ENCODE measurements at places on chromosomes 1 and 21.

DNA sequence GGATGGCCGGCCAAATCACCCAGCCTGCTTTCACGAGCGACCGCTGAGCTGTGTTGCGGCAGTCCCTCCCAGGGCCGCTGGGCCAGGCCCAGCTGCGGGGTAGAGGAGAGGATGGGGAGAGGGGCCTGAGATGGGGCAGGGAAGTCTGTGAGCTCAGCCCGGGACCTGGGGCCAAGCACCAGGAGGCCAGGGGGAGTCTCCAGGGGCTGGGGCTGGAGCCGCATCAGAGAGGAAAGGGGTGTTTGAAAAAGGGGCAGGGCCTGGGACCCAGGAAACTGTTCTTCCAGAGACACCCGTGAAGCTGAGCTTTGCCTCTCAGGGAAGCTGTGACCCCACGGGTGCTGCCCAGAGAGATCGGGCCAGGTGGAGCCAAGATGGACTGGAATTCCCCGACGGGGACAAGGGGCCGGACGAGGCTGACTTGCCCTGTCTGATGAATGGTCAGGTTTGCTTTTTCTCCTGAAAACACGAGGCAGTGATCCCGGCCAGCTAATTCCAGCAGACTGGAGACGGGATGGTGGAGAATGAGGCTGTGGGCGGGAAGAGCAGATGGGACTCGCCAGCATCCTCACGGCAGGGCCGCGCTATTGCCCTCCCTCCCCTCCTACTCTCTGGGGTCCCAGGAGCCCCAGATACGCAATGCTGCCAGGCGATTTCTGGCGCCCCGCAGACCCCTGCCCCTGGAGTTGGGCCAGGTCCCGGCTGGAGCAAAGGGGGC lies 40.3 kb upstream of the COL18A1 start:
- DNase-seq: no peak

DNA sequence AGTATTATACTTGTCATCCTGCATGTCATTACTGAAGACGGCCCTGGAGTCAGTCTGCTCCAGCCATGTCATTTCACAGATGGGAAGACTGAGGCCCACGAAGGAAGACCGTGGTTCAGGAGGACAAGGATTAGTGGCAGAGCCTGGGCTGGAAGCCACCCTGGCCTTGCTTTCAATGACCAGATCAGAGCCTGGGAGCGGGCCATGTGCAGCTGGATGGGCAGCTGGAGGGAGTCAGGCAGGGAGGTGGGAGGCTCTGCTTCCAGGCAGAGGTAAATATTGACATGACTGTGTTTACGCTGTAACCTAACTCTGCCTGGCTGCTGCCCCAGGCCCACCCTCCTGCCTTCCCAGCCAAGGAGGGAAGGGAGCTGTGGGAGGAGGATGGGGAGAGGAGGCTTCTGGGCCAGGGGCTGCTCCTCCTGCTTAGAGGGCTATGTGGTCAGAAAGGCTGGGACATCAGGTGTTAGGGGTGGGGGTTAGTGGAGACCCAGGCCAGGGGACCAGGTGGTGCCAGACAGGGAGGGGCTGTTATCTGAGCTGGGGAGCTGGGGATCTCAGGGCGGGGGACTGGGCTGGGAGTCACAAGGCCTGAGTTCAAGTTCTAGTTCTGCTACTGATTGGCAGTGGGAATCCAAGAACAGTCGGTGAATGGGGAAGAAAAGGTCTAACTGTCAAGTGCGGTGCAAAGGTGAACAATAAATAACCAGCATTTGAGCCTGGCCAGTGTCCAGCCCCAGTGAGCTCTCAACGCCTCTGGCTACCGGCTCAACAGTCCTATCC lies 48.5 kb upstream of the ECE1 start:
- DNase-seq: no peak

- DNase-seq: no peak
Observed at GRCh38 chr1:55107101-55107500, 67.8 kb downstream of the PCSK9 start.

GRCh38 chr21:43716376-43717165 lies 2.4 kb upstream of the PDXK start:
- no peak for DNase-seq

DNA sequence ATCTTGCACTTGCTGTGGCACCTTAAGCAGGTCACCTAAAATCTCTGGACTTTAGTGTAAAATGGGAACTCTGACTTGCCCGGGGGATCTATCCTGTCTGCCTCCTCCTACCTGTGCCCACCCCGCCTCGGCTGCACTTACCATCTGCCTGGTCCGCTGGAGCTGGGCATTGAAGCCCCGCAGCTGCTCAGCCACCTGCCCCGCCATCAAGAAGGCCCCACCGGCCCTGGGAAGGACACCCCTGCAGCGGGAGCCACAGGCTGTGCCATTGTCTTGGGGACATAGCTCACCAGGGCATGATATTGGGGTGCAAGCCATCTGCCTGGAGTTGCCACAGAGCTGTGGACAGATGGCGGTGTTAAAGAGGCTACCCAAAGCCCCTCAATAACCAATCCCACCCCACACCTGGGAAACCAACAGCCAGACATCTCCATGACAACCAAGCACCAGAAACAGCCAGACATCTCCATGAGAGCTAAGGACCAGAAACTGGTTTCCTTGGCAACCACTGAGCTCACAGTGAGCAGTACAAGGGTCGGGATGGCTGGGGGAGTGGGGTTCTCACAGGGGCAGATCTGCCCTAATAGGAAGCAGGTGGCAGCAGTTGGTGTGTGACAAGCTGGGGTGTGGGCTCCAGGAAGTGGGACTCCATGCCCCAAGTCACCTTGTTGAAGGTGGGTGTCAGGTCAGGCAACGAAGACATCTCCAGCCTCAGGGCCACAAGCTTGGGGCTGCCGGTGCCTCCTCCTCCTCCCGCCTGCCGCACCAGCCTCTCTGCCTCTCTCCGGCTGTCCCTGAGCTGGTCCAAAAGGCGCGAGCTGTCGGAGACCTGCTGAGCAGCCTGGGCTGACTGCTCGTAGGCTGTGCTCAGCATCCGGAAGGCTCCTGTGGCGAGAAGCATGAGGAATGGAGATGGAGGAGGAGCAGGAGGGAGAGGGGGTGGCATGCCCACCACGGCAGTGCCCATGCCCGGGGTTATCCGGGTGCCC lies 29.1 kb downstream of the LAMB3 start:
- peak; percentile 35 for DNase-seq

DNA sequence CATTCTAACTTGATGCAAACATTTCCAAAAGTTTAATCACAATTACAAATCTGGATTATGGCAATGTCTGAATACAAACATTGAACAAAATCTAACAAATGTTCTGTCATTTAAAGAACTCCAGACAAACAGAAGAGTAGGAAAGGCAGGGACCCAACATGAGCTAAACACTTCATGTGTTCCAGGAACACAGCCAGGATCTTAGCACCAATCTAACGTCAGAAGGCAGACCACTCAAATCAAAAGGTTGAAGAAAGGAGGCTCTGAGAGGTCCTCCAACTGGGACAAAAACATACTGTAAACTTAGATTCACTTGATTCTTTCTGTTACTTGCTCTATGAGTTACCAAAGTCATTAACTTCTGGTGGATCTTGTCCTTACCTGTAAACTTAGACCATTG lies 374.0 kb downstream of the NEGR1 start:
- no peak for DNase-seq

DNA sequence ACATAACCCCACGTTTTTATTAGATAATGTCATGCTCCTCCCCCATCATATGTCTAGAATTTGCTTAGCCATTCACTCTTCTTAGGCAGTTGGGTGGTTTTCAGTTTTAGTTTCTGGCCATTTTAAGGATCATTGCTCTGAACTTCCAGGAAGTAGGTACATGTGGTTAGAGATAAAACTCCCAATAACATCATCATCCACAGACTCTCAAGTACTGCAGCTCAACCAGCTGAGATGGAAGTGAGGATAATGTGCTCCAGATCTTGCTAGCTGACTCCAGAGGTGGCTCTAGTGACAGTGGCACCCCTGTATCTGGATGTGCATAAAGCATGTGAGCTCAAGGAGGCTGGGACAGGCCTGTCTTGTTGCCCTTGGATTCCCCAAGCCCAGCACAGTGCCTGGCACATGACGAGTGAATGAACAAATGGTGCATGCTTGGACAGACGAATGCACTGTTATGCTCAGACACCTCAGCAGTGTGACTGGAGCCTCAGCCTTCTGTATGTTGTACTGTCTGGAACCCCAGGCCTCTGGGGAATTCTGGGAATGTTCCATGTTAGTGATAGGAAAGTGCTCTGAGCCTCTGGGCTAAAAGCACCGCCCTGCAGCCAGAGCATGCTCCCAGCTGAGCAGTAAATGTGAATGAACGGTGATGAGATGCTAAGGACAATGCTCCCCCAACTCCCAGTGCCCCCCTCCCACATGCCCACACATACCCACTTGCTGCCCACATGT lies 16.4 kb upstream of the KCNN3 start:
- DNase-seq: no peak

DNA sequence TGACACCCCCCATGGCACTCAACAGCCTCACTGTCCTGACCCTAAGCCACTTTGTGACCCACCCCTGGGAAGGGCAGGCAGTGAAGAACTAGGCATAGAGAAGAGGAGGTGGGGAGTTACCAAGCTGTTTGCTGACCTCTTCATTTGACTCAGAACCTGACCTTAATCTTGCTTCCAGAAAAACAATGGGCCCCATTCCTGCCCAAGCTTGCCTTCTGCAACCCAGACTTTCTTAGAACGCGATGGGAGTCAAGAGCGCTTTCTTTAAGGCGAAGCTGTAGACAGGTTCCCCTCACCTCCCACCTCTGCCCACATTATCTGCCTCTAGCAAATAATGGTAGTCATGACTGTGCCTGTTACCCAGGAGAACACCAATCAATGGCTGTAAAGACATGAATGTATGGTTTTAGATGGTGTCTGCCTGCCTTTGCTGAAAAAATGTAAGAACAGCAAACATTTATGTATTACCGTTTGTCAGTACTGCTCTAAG lies 8.2 kb upstream of the CBR3 start:
- no peak for DNase-seq

DNA sequence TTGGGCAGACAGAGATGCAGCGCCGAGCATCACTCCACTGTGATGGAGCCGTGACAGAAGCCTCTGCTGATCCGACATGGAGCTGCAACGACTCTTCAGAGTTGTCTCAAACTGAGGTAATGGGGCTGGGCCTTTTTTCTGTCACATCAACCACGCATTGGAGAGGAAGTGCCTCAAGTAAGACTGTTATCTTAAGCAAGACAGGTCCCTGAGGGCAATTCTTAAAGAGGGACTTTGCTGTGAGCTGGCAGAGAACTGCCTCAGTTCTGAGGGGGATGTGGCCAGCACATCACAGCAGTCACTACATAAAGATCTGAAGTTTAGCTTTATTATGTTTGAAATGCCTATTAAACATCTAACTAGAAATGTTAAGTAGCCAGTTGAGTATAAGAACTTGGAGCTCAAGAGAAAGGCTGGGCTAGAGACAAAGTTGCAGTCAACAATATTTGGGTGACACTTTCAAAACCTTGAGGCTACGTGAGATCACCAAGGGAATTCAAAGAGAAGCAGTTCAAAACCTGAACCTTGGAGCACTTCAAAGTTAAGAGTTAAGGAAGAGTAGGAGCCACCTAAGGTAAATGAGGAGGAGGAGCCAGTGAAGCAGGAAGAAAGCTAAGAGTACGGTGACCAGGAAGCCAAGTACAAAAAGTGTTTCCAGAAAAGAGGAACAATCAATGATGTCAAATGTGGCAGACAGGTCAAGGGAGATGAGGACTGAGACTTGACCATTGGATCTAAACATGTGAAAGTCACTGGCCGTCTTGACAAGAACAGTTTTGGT lies 54.2 kb upstream of the BCL9 start:
- DNase-seq: no peak

GRCh38 chr1:153431928-153432327 lies 15.6 kb downstream of the S100A7A start:
- DNase-seq: no peak

DNA sequence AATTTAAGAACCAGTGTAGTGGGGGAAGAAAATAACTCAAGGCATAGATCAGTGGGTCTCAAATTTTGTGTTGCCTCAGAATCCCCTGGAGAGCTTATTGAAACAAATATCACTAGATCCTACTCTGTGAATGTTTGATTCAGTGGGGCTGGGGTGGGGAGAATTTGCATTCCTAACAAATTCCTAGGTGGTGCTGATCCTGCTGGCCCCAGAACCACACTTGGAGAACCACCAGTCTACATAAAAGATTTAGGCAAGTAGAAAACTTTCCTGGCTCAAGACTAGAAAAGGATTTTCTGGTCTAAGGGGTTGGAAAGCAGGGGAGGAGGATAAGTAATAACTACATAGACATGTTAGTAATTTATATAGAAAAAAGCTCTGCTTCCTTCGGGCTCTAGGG lies 34.1 kb upstream of the C1orf21 start:
- DNase-seq: no peak

GRCh38 chr1:47827109-47827508 lies 170.1 kb downstream of the TRABD2B start:
- DNase-seq: no peak

- no peak for DNase-seq
Observed at GRCh38 chr21:32184485-32184884, 94.4 kb downstream of the MIS18A start.

DNA sequence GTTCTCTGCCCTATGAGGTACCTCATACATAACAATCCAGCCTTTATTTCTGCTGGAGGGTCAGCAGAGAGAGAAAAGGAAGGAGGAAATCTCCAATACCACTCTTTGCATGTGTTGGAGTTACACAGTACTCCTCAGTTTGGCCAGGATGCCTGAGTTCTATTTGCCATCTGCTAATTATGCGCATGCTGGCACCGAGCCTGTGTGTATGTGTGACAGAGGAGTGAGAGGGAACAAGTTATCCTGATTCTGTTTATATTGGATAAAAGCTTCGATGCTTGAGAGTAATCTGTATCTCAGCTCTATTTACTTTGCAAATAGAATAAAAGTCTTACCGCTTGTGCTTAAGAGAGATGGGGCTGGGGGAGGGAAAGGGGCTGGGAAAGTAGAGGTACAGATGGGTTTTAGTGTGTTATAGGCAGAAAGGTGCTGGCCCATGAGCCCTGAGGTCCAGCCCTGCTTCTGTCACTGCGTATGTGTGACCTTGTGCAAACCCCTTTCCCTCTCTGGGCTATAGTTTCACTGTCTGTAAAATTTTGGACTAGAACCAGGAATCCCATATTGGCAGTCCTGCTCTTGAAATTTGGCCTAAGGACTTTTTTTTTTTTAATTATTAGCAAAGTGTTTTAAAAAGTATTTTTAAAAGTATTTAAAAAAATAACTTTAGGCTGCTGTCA lies 54.5 kb upstream of the PLXNA2 start:
- peak; percentile 75 for DNase-seq
